ENCODE measurements at places on chromosomes 13 and 19.

GRCh38 chr13:33697926-33698325, 120.0 kb upstream of the RFC3 start:
- no peak for DNase-seq

GRCh38 chr19:374886-375235, 30.3 kb upstream of the MIER2 start:
- no peak for DNase-seq

DNA sequence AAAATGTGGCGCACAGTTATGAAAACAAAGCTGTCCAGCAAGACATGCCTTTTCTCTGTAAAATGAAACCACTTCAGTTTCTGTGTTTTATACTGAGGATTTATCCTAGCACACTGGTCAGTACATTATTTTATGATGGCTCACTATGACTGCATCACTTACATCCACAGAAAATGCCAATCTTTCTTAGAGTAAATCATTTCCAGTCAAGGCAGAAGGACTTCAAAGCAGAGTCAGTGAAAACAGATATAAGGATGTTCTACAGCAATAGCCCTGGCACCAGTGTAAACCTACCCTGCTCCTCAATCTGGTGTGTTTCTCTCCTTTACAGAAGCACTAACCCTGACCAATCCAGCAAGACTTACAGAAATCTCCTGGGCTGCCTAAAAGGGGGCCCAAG, 473.5 kb downstream of the GPC6 start:
- no peak for DNase-seq

GRCh38 chr19:29668746-29669609, 3.7 kb downstream of the PLEKHF1 start:
- no peak for DNase-seq

DNA sequence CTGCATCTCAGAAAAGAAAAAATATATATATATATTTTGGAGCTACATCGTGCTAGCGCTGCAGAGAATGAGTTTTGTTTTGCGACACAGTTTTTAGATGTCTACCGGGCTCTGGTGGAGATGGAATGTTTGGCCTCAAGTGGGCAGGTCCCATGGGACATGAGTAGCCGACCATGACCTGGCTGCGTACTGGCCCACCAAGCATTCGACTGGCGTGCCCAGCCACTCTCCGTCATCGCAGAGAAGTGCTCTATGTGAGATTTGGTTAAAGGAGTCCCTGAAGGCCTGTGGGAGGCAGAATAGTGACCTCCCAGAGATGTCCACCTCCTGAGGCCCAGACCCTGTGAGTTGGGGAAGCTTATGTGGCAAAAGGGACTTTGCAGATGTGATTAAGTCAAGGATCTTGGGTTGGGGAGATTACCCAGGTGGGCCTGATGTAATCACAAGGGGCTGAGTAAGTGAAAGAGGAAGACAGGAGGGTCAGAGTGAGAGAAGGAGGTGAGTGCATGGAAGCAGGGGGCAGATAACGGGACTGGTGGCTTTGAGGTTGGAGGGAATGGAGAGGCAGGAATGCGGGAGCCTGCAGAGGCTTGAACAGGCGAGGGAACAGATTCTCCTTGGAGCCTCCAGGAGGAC, 821 bp upstream of the LILRB4 start:
- no peak for DNase-seq

- DNase-seq: no peak
These were observed 800.7 kb upstream of the SLITRK5 start for GRCh38 chr13:86870444-86870843.

DNA sequence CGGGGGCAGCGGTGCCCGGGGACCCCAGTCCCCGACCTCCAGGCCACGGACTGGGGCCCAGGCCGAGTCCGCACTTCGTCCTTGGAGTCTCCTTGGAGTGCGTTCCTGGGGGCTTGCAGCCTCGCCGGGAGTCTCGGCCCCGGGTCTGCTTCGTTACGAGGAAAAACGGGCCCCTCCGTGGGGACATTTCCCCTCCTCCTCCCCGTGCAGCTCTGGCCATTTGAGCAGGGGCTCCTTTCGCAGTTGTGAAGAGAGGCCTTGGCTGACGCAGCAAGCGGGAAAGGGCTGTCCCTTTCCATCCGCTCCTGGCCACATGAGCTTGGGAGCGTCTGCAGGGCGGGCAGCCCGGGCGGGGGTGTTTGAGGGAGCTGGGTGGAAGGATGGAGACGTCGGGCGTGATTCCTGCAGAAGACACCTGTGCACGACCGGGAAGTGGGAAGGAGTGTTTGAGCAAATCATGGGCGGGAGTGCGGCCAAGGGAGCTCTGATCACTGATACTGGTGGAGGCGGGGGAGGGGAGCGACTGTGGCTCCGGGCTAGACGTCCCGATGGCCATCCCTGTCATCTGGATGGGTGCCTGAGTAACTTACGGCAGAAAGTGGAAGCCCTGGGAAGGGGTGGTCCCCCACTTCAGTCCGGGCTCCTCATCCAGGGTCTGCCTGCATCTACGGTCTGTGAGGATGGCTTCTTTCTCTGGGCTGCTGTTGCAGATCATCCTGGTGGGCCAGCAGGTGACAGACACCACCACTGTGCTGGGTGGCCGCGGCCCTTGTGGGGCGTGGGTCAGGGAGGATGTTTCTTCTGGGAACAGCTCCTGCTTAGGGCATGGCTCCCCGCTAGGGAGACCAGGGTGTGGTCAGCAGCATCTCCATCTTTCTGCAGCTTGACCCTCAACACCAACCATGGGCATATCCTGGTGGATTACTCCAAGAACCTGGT, 736 bp downstream of the GPI start:
- DNase-seq: no peak

GRCh38 chr19:41542622-41543021, 33.3 kb upstream of the CEACAM21 start:
- DNase-seq: no peak

All from CD4-positive, alpha-beta T cell treated with Interleukin-12 subunit alpha and Interleukin-12 subunit beta, for 1 hour (primary cell).